Thymus (tissue), 14 donors: ENCODE measurements at places on chromosomes 12 and 14.

DNA sequence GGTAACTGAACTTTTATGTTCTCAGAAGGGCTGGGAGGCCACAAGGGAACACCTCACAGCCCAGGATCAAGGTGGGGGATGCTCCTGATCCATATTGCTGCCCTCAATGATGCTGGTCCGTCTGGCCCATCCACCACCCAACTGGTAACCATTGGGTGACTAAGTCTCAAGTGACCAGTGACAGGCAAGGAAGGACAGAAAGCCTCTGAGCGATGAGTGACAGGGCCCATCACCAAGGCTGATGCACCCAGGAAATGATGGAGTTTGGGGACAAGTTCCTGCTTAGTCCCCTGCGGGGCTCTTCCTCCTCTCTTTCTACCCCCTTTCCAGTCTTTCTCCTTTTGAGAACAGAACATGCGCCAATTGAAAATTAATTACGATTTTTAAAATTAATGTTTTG is 2.6 kb upstream of the MMP19 start:
- DNase-seq: no peak

DNA sequence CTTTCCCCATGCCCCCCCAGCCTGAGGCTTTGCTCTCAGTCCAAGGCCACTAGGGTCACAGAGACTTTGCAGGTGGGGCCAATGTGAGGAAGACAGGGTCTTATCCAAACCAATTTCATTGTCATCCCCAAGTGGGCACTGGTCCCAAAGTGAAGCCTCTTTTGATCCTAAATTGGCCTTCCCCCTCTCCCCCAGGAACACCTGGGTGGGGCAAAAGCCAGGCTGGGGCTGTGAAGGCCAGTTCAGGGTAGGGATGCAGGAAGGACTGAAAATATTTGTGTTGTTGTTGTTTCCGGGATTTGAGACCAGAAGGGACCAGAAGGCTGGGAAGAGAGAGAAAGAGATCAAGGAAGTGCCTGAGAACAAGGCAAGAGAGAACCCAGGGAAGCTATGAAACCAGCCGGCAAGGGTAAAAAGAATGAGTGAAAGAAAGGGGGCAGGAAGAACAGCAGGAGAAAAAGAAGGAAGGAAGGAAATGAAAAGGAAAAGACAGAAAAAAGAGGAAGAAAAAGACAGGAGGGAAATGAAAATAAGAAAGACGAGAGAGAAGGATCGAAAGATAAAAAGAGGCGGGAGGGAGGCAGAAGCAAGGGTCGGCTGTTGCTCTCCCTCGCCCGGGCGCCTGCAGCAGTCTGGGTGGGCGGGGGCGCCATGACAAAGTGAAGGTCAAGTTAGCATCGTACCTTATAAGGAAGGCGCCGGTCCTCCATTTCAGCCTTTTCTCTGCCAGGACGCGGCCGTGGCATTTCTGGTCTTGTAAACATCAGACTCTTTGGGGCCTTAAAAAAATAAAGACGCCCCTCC is 7.4 kb upstream of the HOXC11 start:
- DNase-seq: no peak

DNA sequence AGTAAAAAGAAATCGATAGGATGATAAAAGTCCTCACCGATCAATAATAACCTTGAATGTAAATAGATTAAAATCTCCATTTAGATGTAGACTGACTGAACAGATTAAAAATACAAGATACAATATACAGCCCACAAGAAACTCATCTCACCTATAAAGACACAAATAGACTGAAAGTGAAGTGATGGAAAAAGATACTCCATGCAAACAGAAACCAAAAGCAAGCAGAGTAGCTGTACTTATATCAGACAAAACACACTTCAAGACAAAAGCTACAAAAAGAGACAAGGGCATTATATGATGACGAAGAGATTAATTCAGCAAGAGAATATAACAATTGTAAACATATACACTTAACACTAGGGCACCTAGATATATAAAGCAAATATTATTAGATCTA is 444.8 kb downstream of the RGS6 start:
- DNase-seq: no peak

- DNase-seq: no peak
These were observed 1.9 kb upstream of the SLCO1A2 start for GRCh38 chr12:21336656-21337055.

- DNase-seq: no peak
These were observed 16.9 kb downstream of the PLEKHD1 start for GRCh38 chr14:69501423-69501838.
